ENCODE measurements at places on chromosomes 16 and 17.

GRCh38 chr17:61504697-61505096 is 52.5 kb downstream of the TBX4 start:
- DNase-seq: no peak

GRCh38 chr16:77433146-77433545 is 1.7 kb downstream of the ADAMTS18 start:
- no peak for DNase-seq

DNA sequence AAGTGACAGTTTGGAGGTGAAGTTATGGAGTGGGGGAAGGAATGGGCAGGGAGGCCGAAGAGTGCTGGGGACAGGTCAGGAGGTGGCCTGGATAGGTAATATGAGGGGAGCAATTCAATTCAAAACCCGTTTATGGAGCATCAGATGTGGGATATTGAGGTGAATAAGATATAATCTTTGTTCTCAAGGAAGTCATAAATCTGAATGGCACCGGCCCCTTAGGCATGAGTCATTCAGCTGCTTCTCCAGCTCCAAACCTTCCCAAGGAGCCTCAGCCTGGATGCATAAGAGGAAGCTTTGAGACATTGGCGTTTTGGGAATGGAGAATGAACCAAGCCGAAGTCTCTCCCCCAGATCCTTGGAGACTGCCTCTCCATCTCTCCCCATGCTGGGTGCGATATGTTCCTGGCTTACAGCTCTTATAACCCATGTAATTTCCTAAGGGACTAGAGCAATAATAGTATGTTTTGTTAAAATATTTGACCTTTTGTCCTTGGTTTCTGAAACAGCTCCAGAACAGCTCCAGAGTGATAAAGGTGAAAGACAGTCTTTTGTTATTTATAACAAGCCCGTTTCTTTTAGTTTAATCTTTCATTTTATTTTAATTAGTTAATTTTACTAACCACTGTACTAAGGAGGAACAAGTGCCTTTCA is 1.7 kb downstream of the TUBG2 start:
- DNase-seq: no peak

- DNase-seq: no peak
Measured at GRCh38 chr17:76474238-76474637, 6.8 kb downstream of the AANAT start.

- no peak for DNase-seq
Measured at GRCh38 chr17:9520649-9521048, 55.0 kb downstream of the STX8 start.

DNA sequence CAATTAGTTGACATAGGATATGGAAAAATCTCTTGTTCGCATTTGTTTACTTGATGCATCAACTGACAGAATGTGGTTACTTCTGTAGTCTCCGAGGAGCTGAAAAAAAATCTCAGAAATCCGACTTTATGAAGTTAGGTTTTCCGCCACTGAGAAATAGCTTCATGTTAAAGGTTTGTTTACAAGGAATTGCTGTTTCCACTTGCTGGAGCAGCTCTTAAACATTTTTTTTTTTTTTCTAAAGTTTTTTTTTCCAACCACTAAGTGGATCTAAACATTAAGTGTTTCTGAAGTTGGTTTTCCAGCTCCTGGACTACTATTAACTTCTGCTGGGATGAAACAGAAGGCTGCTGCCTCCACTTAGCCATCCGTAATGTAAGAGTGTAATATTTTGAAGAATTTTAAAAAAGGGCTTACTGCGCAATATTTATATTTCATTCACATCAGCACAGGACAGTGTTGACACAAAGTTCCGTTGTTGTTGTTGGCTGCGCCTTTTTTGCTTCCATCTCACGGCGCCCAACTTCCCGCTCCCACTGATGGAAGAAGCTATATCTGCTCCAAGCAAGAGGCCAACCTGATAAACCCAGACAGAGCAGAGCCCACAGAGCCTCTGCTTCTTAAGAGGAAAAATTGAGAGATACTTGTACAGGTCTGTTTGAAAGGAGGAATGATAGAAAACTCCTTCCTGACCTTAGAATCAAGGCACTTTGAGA is 167.7 kb upstream of the KCNJ16 start:
- no peak for DNase-seq

DNA sequence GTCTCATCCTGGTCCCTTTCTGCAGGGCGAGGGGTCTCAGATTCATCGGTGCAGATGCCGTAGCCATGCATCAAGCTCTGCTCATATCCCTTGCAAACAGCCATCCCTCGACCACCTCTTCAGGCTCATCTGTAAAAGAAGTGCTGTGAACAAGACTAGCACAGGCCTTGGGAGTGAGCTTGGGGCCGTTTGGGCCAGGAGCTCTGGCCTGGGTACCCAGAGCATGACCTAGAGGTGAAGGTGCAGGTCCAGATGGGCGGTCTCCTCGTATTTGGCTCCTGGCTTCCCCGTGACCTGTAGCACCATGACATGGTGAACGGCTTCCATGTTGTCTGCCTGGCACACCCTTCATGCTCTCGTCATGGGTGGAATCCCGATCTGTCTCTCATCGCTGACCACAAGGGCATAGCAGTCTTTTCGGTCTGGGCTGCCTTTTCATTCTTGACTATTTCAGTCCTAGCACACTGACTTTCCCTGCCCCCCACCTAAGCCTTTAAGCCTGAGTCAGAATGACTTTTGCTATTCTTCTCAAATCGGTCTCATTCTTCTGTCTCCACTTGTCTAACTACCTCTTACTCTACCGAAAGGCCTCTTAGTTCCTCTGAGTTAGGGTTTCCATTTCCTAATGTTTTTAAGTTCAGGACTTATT is 216.0 kb downstream of the FOXL1 start:
- DNase-seq: no peak

- DNase-seq: no peak
Measured at GRCh38 chr17:76146053-76146851, 5.2 kb upstream of the FOXJ1 start.

All from NCI-H1417 (cell line).